ENCODE measurements at places on chromosomes 12 and 14.

- no peak for DNase-seq
Measured at GRCh38 chr14:98959958-98960616, 311.9 kb downstream of the BCL11B start.

DNA sequence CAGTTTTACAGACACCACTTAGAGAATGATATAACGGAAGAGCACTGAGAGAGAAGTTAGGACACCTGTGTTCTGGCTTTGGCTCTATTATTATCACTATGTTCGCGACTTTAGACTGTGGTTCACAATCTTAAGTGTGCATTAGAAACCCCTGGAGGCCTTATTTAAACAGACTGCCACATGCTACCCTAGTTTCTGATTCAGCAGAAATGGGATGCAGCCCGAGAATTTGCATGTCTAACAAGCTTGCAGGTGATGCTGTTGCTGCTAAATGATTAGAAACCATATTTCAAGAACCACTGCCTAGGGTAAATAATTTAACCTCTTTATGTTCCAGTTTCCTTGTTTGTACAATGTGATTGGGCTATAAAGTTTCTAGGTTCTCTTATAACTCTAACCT lies 3.6 kb upstream of the RAD51AP1 start:
- DNase-seq = no peak

GRCh38 chr14:58762629-58763028 lies 124.9 kb downstream of the DACT1 start:
- no peak for DNase-seq

- DNase-seq = peak; percentile 28
Measured at GRCh38 chr14:100900837-100901390, 2.6 kb downstream of the RTL1 start.

DNA sequence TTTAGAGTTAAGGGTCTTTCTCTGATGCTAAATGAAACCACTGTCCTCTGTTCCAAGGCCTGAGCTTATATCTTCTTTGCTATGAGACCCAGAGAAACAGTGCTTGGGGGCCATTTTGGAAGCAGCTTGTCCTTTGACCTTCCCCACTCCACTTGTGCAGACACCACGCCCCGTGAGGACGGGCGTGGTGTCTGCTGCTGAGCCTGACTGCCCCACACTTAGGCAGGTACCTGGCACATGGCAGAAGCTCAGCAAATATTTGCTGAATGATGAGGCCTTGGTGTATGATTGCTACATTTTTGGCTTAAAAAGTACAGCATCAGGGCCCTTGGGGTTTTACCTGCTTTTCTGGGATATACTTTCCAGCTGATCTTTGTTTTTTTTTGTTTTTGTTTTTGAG lies 69.9 kb downstream of the RASSF3 start:
- DNase-seq = peak; percentile 50

GRCh38 chr12:79298506-79298905 lies 392.3 kb downstream of the PAWR start:
- DNase-seq = no peak

DNA sequence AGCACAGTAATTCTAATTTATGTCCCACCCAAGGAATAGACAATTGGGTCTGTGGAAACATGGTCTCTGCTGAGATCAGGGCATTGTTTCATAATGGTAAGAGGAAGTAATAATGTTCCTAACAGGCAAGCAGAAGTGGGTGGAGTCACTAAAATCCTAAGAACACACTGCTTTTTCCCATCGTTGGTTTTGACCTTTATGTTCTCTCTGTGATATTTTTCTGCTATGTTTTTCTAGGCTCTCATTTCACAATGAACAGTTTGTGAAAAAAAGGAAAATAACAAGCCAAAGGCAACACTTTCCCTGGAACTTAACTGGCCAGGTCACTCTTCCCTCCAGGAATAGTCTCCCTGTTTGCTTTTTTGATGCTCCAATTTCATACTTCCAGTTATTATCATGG lies 80.6 kb upstream of the OVCH1 start:
- no peak for DNase-seq

GRCh38 chr12:115617391-115617790 lies 660.1 kb downstream of the MED13L start:
- no peak for DNase-seq

GRCh38 chr14:61923348-61923747 lies 161.1 kb downstream of the SNAPC1 start:
- no peak for DNase-seq

GRCh38 chr12:2679068-2679815 lies 115.5 kb upstream of the FKBP4 start:
- no peak for DNase-seq

GRCh38 chr12:108589028-108589839 lies 8.7 kb downstream of the TMEM119 start:
- DNase-seq = peak; percentile 48

- no peak for DNase-seq
Measured at GRCh38 chr14:85604714-85605113, 74.8 kb downstream of the FLRT2 start.

DNA sequence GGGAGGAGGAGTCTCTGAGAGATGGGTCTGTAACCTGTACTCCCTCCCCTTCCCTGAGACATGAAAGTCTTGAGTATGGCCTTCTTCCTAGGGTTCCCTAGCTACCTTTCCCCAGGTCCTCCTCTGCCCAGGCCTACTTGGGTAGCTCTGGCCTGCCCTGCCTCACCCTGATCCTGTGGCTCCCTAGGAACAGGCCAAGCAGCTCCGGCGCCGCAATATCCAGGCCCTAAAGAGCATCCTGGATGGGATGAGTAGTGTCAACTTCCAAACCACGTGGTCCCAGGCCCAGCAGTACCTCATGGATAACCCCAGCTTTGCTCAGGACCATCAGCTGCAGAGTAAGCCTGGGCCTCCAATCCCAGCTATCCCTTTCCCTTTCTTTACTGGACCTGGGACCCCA lies 12.3 kb downstream of the PRPF40B start:
- no peak for DNase-seq

DNA sequence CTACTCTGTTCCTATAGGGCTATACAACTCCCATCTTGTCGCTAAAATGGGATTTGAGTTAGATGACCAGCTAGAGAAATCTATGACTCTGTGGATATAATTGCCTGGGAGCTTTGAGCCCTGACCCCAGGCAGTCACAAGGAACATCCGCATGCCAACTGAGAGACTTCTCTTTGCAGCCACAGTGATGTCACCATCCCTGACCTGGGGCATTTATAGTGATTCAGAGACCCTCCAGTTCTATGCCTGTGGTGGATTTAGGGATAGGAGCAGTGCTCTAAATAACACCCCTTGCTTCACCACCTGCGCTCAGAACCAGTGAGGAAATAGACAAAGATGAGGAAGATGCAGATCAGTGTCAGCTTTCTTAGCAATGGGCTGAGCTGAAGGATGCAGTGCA lies 86.2 kb downstream of the RIN3 start:
- no peak for DNase-seq

DNA sequence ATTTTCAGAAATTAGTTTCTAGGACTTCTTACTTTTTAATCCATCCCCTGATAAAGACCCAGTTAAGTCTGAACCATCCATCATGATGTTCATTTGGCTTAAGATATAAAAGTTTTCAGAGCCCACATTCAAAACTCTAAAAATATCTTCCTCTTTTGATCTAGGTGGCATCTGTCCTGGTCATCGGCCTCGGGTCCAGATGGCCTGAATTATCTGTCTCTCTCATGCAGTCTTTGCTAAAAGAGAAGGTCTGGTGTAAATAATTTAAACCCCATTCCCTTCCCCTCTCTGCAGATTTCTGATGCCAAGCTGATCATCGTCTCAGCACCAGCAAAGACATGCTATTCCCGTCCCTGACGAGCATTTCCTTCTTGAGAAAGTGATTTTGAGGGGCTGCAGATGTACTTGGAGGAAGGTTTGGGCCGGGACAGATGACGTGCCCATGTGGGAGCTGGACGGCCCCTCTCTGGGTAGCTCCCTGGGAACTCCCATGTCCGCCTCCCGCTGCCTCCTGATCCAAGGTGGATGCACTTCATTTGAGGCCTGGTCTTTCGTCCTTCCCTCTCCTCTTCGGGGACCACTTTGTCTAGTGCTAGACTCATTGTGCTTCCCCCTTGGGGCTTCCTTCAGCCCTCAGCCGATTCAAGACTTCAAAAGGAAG lies 173.0 kb upstream of the PRMT8 start:
- DNase-seq = no peak

DNA sequence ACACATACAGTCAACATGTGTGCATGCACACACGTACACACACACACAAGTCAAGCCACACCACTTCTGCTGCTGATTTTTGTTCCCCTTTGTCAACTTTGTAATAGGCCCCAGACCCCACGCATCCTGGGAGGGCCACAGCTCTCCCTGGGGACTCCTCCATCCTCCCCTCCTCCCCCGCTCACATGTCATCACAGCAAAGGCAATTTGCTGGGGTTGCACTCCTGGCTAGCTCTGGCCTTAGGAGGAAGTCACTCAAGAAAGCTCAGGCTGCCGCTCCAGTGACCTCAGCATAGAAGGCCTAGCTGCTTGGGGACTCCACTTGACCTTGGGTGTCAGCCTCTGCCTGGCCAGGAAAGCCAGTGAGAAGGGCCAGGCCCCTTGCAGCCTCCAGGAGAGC lies 27.2 kb downstream of the NGB start:
- no peak for DNase-seq

- no peak for DNase-seq
Measured at GRCh38 chr12:34406228-34406995, 384.1 kb downstream of the ALG10 start.

GRCh38 chr14:101472518-101472849 lies 88.8 kb upstream of the DIO3 start:
- no peak for DNase-seq

DNA sequence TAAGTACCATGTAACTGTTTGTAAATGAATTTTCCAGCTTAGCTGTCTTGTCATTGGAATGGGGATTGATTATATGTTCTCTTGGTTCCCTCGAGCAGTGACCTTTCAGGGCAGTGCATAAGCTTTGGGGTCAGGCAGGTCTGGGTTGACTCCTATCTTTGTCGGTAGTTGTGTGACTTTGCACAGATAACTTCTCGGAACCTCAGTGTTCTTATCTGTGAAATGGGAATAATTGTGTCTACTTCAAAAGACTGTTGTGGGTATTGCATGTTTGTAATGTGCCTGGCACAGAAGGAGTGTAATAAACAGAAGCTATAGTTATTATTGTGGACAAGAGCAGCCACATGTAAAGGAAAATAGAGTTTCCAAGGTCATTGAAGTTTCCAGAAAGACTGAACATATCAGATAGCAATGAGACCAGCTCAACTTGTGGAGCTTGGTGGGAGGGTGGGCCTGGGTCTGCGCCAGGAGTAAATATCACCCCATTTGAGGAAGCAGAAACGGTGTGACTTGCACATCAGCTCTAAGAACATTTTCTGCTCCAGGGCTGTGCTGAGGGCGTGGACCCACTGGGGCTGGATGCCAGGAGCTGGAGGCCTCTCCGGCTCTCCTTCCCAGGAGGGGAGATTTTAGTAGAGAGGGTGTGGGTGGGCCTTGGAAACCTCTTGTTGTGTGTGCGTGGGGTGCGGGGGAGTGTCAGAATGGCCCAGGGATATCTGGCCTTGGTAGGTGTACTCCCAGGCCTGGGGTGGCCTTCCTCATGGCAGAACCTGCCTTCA lies 19.7 kb downstream of the FOS start:
- no peak for DNase-seq
